ENCODE measurements at places on chromosomes 7 and 10.

GRCh38 chr10:34547291-34547690 lies 267.8 kb downstream of the PARD3 start:
- DNase-seq: no peak

GRCh38 chr10:62744136-62744535 lies 60.4 kb upstream of the ADO start:
- DNase-seq: no peak

DNA sequence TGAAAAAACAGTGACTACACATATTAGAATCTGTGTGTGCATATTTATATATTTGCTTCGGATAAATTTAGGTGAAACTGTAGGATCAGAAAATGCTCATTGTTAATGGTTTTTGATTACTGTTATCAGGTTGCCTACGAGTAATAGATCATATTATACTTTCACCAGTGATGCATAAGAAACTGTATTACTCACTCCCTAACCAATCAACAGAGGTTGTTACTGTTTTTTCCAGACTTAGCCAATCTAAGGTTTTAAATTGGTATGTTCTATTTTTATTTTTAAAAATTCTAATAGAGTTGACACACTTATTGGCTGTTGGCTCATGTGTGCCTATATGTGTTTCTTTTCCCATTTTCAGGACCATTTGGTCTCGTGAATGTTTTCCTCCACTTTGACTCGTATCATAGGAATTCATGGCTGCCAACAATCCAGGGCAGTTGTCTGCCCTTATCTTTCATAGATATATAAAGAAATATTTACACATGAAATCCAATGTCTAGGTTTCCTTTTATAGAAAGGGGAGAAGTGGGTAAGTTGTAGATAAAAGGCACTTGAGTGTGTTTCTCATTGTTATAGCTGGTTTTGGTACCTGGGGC lies 59.2 kb downstream of the ANLN start:
- no peak for DNase-seq

- DNase-seq: no peak
These were observed 85.4 kb upstream of the TRIL start for GRCh38 chr7:29043576-29043975.

DNA sequence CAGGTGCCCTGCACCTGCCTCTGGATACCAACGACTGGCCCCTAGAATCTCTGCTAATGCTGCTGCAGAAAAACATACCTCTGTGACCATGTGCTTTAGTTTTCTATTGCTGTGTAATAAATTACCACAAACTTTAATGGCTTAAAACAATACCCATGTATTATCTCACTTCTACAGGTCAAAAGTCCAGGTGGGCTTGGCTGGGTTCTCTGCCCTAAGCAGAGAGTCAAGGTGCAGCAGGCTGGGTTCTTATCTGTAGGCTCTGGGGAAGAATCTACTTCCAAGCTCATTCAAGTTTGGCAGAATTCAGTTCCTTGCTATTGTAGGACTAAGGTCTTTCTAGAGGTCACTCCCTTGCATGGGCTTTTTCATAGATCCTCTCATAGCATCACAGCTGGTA lies 52.3 kb downstream of the CCDC71L start:
- no peak for DNase-seq

GRCh38 chr7:23285657-23286646 lies 13.2 kb upstream of the MALSU1 start:
- no peak for DNase-seq

DNA sequence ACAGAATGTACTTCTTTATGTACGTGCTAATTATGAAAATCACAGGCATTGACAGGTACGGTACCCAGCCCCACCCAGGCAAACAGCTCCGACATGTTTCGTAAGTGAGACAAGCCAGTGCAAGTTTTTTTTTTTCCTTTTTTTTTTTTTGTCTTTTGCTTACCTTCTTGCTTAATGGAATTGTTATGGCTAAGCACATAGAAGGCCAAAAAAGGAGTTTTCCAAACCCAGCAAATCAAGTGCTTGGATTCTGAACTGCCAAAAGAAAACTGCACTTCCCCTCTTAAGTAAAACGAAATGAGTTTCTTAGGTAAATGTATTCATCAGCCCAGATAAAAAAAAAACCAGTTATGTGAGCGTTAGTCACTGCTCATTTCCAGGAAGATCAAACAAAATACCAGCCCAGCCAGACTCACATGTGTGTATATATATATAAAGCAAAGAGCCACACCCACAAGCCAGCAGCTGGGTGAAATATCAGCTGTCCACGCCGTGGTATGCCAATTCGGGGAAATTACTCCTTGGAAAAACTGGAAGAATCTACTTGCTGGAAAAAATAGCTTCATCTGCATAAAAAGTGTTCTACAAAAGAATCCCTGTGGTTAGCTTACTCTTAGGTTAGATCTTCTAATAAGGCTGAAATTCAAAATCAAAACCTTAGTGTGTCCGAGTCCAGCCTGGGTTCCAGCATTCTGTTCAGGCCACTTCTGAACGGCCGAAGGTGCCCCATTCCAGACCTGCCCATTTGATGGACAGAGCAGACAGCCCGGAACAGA lies 8.0 kb downstream of the KLF6 start:
- no peak for DNase-seq

DNA sequence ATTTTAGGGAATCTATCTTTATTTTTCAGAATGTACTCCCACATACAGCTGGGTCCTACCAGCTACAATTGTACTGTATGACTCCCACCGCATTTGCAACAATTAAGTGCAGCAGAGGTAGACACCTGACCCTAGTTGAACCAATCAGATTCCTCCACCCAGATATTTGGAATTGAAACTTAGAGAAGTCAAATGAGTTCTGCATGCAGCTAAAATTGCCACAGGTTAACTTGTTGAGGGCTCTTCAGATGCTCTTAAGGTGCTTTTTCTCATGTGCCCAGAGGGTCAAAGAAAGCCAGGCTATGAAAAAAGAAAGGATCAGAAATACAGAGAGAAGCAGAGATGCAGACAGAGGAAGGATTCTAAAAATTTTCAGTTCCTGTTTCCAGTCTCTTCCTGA lies 68.0 kb upstream of the TES start:
- no peak for DNase-seq

- no peak for DNase-seq
These were observed 73.3 kb upstream of the WAC start for GRCh38 chr10:28459453-28460144.

- no peak for DNase-seq
These were observed 92.0 kb upstream of the CDC14C start for GRCh38 chr7:48832303-48832845.

GRCh38 chr7:18792871-18793595 lies 297.5 kb downstream of the HDAC9 start:
- no peak for DNase-seq

GRCh38 chr7:49320083-49320482 lies 395.7 kb downstream of the CDC14C start:
- no peak for DNase-seq

- DNase-seq: no peak
These were observed 169.2 kb downstream of the GALNT17 start for GRCh38 chr7:71301167-71301566.

DNA sequence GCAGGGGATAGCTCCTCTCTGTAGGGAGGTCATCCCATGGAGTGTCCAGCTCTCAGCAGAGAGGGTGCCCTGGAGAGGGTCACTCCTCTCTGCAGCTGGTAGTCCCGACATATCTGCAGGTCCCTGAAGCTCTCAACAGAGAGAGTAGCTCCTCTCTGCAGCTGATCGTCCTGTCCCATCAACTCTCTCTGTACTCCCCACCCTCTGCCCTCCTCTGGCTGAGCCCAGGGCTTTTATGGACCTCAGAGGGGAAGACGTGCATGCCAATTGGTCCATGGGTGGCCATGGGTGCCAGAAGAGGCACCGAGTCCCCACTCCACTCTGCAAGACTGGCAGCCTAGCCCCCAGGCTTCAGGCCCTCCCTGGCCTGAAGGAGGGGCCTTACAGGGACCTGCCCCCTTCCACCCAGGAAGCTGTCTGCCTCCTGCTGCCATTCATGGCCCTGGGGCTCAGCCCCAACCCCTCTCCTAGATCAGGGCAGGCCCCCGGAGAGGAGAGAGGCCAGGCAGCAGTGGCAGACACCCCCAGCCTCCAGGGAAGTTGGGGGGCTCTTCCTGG lies 9.0 kb upstream of the BLVRA start:
- DNase-seq: no peak

- no peak for DNase-seq
These were observed 111.0 kb upstream of the ANLN start for GRCh38 chr7:36278620-36279172.

DNA sequence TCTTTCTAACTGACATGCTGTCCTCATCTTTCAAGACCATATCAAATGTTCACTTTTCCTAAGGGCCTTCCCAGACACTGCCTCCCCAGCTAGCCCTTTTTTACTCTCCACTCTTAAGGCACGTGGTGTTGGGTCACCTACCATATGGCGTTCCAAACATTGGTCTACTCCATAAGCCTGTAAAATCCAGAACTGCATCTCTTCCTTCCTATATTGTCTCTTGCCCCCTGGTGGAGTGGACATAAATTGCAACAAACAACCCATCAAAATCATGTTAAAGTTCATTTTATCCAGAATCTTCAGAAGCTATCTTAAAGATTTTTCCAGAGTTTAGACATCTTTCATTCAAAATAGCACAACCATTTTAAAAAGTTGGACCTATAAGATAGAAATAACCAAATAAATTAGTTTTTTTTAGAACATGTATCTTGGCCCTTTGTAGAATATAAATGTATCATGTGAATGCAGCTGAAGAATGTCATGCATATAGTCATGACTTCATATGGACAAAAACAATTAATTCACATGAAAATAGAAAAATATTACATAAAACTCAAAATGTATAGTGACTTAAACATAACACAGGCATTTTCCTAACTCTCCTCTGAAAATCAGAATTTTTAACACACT lies 180.6 kb upstream of the CHRM2 start:
- no peak for DNase-seq

- no peak for DNase-seq
These were observed 53.6 kb downstream of the AGMO start for GRCh38 chr7:15508258-15508657.

- DNase-seq: no peak
These were observed 49.2 kb upstream of the CPN1 start for GRCh38 chr10:100130831-100131230.

DNA sequence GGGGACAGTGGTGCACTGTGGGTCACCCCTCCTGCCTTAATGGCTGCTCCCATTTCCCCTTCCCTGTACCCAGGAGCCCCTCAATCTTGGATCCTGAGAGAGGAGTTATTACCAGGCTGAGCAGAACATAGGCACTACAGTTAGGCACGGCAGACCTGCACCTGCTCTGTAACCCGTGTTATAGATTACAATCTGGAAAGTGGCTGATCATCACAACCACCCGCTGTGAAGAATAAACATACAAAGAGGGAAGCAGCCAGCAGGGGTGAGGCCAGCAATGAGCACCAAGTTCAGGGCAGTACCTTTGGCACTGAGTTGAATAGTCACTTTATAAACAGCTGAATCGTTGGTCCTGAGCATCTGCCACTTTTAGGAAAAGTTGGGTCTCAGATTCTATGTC lies 1.7 kb downstream of the CDHR1 start:
- no peak for DNase-seq

- DNase-seq: no peak
These were observed 36.2 kb downstream of the HERPUD2 start for GRCh38 chr7:35658606-35659201.

- no peak for DNase-seq
These were observed 49.9 kb downstream of the DNAJC1 start for GRCh38 chr10:21953585-21954057.

DNA sequence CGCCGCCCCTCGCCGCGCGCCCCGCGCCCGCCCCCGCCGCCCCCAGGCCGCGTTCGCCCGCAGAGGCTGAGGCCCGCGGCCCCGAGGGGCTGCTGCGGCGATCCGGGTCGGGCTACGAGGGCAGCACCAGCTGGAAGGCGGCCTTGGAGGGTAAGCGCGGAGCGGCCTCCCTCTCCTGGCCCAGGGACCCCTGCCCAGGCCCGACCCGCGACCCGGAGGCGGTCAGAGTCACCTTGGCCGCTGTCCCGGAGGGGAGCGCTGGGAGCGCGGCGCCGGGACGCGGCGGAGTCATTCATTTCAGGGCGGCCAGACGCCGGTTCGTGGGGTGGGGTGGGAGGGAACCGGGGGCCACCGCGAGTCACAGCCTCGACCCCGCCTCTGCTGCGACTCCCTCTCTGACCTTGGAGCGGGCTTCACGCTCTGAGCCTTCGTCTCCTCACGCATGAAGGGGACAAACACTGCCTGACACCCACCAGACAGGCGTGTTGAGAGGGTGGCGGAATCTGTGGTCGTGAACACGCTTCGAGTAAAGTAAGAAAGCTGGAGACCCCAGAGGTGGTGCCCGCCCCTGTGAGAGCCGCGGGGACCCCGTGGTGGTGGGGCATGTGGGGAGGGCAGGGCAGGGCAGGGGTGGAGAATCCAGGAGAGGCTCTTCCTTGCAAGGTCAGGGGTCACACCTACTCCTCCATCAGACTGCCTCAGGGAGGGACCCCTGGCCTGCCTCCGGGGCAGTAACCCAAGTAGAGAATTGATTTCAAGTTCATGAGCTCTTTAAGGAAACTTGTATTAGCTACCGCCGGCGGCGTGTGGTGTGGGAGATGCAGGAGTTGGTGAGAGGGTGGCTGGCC lies 707 bp downstream of the CLEC2L start:
- DNase-seq: no peak

DNA sequence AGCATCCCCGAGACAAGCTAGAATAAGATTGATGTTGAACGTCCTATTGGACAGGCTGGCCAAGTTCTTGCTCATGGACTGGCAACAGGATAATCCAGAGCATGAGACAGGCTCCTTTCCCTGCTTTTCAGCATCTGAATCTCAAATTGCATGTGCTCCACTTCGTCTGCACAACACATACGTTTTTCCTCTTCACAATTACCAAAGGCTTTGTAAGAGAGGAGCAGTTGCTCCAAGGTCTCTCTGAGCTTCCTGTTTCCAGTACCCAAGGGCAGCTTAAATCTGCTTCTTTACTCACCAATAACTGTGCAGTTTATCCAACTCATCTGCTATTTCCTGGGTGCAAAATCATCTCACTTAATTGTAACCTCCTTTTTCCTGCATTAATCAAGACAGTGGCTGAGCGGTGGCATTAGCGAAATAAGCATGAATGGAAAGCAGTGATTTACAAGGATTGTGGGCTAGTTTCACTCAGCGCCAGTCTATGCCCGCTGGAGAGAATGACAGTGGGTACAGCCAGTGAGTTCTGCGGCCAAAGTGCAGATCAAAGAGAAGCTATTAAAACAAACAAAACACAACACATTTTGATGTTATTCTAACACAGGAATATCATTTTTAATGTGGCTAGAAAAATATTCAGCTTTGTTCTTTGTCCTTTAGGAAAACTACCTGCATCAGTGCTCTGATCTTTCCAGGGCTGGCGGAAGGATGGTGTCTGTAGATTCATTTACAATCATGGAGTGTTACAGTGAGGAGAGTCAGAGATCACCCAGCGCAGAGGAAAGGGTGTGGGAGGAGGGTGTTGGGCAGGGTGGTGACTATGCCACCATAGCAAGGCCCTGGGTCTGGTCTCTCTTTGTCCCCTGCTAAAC lies 79.8 kb downstream of the CHN2 start:
- no peak for DNase-seq

DNA sequence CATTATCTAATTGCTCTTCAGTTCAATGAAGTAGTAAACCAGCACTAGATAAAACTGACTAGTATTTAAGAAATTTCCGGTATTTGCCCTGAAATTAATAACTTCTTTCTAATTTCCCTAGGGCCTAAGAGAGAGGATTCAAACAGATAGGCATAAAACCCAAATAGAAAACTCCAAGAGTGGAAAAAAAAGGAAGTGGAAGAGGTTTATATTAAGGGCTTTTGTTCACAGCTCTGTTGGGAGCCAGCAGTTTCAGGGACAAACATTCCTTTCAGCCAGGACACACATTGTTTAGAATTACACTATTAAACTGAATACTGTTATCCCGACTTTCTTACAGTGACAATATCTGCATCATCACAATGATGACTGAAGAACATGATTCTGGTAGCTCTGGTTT lies 3.6 kb downstream of the ODAD2 start:
- no peak for DNase-seq

All from T1000 (cell line).